Brain (organoid and tissue), 16 donors: ENCODE measurements at places on chromosomes 13 and 19.

GRCh38 chr13:59374691-59375090, 789.0 kb downstream of the DIAPH3 start:
- peak; percentile 66 for DNase-seq

- DNase-seq = peak; percentile 99
Observed at GRCh38 chr19:54448774-54449700, at the start of gene LENG8. LENG8 (plus strand) TSS chr19:54449199; CDS start chr19:54451345, 2,146 bp downstream.

DNA sequence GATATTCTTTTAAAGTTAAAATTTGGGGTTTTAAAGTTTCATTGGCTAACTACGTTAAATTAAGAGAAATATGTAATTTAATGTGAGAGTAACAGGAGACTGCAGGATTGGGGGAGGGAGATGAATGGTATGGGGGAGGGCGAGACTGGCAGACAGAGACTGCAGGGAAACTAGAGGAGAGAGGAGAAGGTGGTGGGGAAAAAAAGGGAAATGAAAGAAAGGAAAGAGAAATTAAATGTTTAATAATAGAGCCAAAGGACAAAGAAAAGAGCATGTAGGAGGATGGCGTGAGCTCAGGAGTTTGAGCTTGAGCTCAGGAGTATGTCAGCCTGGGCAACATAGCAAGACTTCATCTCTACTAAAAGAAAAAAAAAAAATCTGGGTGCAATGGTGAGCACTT, 115.9 kb downstream of the RFC3 start:
- DNase-seq = no peak

GRCh38 chr19:3268763-3269162, 44.3 kb downstream of the CELF5 start:
- no peak for DNase-seq
